NCI-H69 (cell line): ENCODE measurements at places on chromosomes 5 and 9.

DNA sequence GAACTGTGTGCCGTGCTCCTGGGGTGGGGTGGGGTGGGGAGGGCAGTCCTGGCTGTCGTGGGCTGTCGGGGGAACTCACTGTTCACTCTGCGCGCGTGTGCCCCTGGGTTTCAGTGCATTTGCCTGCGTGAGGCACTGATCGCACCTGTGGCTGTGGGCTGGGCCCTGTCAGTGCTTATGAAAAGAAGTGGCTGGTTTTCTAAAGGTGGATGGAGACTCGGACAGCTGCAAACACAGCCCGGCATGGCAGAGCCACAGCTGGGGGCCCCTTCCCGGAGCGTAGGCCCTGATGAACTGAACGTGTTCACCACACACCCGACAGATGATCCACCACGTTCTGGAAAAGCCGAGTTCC lies 42.7 kb downstream of the NKD2 start:
- DNase-seq, result no peak

DNA sequence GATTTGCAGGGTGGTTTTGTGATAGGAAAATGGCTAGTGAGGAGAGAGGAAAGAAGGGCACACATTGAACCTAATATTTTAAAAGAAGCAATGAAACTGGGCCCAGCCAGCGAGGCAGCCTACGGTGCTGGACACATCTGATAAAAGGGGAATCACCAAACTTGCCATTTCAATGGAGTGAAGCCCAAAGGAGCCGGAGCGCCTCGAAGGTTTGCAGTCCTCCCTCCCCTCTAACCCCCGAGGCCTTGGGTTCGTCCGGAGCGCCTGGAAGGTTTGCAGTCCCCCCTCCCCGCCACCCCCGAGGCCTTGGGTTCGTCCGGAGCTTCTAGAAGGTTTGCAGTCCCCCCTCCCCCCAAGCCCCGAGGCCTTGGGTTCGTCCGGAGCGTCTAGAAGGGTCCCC lies 132.6 kb downstream of the TENT4A start:
- DNase-seq, result no peak

- peak; percentile 16 for DNase-seq
Measured at GRCh38 chr5:13994621-13995253, 50.2 kb upstream of the DNAH5 start.

DNA sequence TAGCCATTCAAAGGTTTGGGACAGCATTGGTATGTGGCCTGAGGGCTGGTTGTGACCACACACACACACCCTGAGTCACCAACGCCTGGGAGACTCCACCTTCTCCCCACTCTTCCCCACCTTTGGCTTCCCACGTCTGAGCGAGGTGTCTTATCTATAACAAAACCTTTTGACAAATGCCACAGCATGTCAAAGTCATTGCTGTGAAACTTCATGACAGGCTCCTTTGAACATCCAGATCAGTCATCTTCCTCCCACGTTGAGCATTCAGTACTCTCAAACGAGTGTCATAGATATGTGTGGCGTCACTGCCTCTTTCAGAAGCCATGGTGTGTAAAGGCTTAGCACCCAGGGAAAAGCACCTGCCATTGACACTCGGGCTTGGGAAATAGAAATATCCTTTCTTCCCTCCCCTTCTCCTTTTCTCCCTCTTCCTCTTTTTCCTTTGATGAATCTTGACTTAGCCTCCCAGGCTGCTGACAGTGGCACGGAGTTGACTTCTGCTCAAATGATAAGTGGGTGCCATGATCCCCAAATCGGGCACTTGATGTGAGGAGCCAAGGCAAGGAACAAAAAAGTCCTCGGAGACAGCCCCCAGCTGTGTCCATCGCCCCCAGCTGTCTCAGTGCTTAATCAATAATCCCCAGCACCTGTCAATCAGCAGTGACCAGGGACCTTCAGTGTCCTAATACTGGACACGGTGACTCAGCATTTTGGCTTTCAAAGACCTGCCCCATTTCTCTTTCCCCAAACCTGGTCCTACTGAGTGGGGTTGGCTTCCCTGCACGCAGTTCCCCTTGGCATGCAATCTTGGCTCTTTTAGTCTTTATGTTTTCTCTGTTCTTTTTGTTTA lies 114.8 kb downstream of the FGF18 start:
- no peak for DNase-seq

DNA sequence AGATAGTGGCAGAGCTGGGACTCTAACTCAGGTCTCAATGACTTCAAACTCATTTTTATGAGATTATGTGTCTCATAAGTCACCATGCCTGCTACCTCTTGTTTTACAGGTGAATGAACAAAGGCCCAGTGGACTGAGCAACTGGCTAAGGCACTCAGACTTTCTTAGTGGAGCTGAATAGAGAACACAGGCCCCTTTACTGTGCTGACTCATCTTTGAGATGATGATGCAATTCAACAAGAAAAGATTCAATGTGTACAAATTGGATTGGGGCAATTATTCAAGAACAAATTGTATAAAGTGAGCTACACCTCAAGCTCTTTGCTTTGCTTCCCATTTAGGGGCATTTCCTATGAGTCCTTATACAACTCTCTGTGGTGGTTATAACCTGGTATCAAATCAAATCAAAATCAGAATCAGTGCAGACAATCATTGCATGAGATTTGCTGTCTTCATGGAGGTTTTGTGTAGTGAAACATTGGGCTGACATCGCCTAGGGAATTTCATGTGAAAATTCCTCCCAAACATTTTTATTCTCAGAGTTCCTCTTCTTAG lies 84.3 kb upstream of the PPP2R2B start:
- peak; percentile 40 for DNase-seq

- no peak for DNase-seq
Measured at GRCh38 chr5:72237415-72237814, 82.6 kb downstream of the MRPS27 start.

DNA sequence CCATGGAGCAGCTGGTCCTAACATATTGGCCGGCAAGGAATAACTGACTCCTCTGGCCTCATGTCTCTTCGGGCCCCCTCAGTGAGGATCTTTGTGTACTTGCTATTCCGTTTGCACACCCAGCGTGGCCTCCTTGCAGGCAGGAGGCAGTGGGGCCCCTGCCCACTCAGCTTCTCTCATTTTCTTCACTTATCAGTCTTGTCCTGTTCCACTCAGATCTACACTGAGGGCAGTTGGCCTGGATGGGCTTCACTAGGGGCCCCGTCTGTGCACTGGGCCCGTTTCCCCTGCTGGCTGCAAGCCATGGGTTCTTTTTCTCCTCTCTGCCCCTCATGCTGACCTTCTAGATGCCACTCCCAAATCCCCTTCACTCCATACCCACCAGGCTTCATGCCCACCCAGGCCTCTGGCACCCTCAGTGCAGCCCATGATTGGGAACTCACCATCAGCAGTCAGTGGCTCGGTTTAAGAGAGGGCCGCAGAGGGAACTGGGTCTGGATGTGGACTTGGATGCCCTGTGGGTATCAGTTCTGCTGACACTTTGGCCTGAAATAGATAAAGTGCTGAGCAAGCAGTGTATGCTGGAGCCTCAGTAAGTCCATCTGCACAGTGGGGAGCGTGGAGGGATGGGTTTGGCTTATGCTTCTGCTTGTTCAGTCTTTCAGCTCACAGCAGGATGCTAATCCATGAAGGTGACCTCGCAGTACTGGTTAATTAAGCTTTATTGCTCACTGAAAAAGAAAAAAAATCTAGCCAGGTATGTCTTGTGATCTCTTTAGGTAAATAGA lies 57.9 kb downstream of the ERBIN start:
- DNase-seq, result peak; percentile 93
